ENCODE measurements at places on chromosomes 3 and 15. TPM values are rescaled to one million over a fixed set of nuclear protein-coding genes. Genes with fewer than 3 reads are reported as not detected.

Gene TERC
- polyA plus RNA-seq: not detected

Gene CASR
- polyA plus RNA-seq: 0.03 TPM

Gene GRIP2
- 2.7 TPM for polyA plus RNA-seq

Gene SLC38A3
- 1.1 TPM for polyA plus RNA-seq

Gene ITIH3
- polyA plus RNA-seq: not detected

- no peak for DNase-seq
Measured at GRCh38 chr3:58495101-58495500, 3.2 kb downstream of the KCTD6 start.

Gene NR1D2
- polyA plus RNA-seq: 23.2 TPM

Gene PPARG
- polyA plus RNA-seq: 58.2 TPM

- peak; percentile 90 for DNase-seq
Measured at GRCh38 chr15:92393071-92393979, at the start of gene ST8SIA2. Gene ST8SIA2, plus strand, starts transcription at chr15:92393881. Its CDS starts 184 bp downstream, at chr15:92394065.

GRCh38 chr3:100898681-100899080, 94.5 kb downstream of the ABI3BP start:
- DNase-seq: no peak

- DNase-seq: no peak
Measured at GRCh38 chr15:69014454-69014853, at the start of gene NOX5. Gene NOX5, plus strand, starts transcription at chr15:69014695. Its CDS starts 41 bp downstream, at chr15:69014736.

- no peak for DNase-seq
Measured at GRCh38 chr15:90529011-90529370, 732 bp upstream of the CRTC3 start.

- no peak for DNase-seq
Measured at GRCh38 chr15:62249501-62249900, 84.4 kb upstream of the C2CD4B start.

- DNase-seq: no peak
Measured at GRCh38 chr3:10599444-10599843, 94.1 kb upstream of the ATP2B2 start.

- no peak for DNase-seq
Measured at GRCh38 chr15:90401495-90401894, 13.5 kb downstream of the IQGAP1 start.

DNA sequence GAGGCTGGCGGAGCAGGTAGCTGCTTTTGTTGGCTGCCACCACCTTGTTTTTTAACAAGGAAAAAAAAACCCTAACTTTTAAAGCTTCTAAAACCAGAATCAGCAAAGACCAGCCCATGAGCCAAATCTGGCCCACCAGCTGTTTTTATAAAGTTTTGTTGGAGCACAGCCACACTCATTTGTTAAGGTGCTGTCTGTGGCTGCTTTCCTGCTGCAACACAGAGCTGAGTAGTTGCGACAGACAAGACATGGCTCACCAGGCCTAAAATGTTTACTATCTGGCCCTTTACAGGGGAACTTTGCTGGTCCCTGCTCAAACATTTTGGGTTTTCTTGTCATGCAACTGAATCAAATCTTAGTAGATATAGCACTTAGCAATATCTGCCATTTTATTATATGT, 18.9 kb downstream of the EFCAB12 start:
- DNase-seq: peak; percentile 28

Gene CXCR6
- 0.70 TPM for polyA plus RNA-seq

Gene RHOV
- 1.4 TPM for polyA plus RNA-seq

- no peak for DNase-seq
Measured at GRCh38 chr15:73601451-73602445, 31.4 kb downstream of the NPTN start.

Gene CCR3
- not detected for polyA plus RNA-seq

DNA sequence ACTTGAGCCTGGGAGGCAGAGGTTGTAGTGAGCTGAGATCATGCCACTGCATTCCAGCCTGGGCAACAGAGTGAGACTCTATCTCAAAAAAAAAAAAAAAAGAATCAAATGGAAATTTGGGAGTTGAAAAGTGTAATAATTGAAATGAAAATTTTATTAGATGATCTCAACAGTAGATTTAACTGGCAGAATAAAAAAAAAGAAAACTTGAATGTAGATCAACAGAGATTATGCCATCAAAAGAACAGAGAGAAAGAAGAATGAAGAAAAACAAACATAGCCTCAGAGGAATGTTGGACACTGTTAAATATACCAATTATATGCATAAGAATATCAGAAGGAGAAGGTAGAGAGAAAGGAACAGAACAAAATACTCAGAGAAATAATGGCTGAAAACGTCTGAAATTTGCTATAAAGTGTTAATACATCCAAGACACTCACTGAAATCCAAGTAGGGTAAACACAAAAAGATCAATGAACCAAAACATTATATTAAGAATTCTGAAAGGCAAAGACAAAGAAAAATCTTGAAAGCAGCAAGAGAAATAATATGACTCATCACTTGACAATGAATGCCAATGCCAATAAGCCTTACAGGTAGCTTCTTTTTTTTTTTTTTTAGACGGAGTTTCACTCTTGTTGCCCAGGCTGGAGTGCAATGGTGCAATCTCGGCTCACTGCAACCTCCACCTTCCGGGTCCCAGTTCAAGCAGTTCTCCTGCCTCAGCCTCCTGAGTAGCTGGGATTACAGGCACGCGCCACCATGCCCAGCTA, 14.6 kb upstream of the ELP6 start:
- no peak for DNase-seq

GRCh38 chr3:171526869-171527268, 66.7 kb upstream of the TNIK start:
- no peak for DNase-seq

- no peak for DNase-seq
Measured at GRCh38 chr15:63049783-63050371, 7.3 kb downstream of the TPM1 start.

Gene CNTN3
- polyA plus RNA-seq: 1.3 TPM

- no peak for DNase-seq
Measured at GRCh38 chr15:59340325-59340724, 32.3 kb downstream of the MYO1E start.

- DNase-seq: peak; percentile 9
Measured at GRCh38 chr3:43909149-43909548, 218.4 kb downstream of the ABHD5 start.

DNA sequence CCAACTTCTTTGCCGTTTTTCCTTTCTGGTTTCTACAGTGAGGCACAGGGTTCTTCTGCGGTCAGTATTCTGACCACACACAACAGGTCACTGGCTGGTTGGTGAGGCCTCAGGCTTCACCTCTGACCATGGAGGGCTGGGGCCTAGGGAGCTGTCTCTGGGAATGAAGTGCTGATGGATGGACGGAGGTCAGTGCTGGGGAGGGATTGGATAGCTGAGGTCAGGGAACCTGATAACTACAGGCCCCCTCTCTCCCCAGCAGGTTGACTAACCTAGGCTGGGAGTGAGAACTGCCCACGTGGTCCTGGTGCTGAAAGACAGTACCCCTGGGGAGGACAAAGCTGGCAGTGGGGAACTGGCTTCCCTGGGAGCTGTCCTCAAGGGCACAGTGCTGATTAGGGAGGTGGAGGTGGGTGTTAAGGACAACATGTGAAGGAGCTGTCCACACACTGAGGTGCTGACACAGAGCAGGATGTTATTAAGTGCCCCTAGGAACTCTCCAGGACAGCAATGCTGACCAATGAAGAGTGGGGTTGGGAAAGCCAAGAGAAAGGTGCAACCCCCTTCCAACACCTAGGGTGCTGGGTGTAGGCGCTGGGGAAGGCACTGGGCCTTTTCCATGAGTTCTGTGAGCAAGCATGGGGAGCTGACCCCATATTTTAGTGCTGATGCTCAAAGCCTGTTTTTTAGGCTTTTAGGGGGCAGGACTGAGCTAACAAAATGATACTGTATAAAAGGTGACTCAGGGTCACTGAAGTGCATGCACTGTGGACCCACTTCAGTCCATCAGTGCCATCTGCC, 45.2 kb downstream of the ATP2B2 start:
- DNase-seq: peak; percentile 84

DNA sequence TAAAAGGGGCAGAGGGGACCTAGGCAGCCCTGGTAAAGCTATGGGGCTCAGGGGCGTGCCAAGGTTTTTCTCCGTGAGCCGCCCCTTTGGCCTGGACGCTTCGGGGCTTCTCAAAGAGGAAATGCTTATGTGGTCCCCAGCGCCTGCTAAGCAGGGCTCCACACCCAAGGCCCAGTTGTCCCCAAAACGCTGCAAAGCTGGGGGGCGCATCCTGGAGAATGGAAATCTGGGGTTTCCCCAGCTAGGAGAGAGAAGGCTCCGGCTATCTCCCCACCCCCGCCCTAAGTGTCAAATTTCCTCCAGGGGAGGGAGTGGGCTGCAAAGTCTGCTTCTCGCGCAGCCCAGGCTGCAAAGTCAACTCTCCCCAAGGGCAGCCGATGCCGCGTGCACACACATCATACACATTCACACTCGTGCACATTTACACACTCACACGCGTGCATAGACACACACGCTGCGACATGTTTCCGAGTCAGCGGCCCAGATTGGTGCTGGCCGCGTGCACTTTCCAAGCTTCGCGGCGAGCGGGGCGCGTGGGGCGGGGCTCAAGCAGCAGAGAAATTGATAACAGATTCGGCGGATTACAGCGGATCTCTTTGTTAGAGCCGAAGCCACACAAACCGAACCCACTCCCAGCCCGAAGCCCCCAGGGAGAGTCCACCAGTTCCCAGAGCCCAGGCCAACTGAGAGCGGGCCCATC, 4.5 kb downstream of the WNT5A start:
- DNase-seq: no peak

DNA sequence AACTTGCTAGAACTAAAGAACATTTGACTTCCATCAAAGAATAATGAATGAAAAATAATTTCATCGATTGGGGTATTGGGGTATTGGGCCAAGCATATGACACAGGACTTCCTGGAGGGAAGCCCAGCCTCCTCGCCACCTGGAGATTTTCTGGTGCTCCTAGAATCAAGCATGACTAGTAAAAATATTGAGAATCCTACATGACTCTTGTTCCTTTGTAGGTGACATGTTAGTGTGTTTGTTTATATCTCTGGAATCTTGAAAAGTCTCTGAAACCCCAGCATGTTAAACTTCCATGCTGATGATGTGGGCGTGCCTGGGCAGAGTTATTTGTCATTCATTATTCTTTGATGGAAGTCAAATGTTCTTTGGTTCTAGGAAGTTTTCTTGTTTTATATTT, 90.1 kb upstream of the EPHB3 start:
- DNase-seq: no peak

- DNase-seq: no peak
Measured at GRCh38 chr3:86410587-86410986, 580.4 kb downstream of the VGLL3 start.

Gene SLC9A9
- 7.0 TPM for polyA plus RNA-seq

Measured in stomach (tissue), 19 donors.